ENCODE measurements at places on chromosomes 1 and 21.

GRCh38 chr1:219798283-219799030, 129.9 kb downstream of the SLC30A10 start:
- DNase-seq: no peak

- DNase-seq: no peak
These were observed 15.6 kb downstream of the JUN start for GRCh38 chr1:58768191-58768731.

- no peak for DNase-seq
These were observed 500.3 kb upstream of the C1orf87 start for GRCh38 chr1:60573726-60574409.

GRCh38 chr1:37085393-37085792, 51.1 kb upstream of the GRIK3 start:
- DNase-seq: no peak

GRCh38 chr1:244088161-244088560, 37.1 kb downstream of the ZBTB18 start:
- DNase-seq: no peak

DNA sequence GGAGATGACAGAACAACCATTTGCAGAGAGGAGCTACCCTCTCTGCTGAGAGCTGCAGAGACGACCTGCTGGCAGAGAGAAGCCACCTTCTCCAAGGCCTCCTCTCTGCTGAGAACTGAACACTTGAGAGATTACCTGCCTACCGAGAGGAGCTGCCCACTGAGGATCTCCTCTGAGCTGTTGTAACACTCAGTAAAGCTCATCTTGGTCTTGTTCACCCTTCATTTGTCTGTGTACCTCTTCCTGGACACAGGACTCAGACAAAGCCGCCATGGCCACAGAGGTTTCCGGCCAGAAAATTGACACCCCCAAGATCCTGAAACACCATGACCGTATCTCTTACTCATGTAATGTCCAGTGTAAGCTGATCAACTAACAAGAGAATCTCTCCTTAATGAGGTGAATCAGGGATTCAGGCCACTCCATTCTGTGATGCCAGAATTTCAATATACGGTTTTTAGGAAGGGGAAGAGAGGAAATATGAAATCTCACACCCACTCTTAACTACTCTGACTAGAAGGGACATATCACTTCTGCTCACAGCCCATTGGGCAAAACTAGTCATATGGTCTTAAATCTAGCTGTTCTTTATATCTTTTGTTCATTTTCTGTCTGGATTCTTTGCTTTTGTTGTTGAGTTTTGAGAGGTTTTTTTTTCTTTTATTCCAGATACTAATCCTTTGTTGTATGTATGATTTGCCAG, 83.8 kb downstream of the RHOU start:
- DNase-seq: no peak

DNA sequence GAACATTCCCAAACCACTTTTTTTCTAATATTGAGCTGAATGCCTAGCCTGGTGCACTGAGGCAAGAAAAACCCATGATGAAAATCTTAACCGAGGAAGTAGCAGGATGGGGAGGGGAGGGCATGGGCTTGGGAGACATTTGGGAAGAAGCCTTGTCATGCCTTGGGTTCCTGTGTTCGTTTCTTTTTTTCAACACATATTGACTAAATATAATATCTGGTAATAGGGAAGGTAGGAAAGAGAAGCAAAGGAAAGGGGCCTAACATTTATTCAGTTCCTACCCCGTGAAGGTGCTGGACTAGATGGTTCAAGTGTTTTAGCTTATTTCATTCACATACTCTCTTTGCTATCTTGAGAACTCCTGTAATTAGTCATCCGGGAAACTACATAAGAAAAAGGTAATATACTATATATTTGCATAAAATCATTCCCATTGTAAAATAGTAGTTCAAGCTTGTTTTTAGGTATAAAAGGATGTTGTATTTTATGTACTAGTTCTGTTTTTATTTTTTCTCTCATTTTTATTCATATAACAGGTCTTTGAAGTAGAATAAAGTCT, 62.1 kb downstream of the ST3GAL3 start:
- DNase-seq: no peak

DNA sequence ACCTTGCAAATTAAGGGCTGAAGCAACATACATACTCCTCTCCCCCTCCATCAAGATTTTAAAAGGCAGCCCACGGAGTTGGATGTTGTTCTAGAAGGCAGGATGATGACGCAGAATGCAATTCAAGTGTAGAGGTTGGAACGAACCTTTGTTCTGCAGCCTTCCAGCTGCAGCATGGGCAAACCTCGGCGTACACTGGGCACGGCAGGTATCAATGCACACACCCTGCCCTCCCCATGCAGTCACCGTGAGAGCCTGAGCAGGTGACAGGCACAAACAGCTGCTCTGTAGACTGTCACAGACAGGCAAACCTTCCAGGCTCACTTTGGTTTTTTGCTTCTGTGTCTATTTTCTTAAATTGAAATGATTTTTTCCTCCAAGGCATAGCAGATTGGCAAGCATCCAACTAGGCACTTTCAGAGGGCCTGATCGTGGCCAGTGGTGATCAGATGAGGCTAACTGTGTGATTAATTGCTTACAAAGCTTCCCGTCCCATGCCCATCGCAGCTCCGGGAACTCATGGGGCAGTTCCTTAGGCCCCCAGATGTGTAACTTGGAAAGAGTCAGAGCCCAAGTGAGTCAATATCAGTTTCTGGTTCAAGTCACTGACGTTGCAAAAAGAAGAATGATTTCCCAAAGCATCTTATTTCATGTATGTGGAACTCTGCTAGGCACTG, 82.3 kb downstream of the ITPKB start:
- no peak for DNase-seq
